Activated CD4-positive, alpha-beta memory T cell treated with anti-CD3 and anti-CD28 coated beads, Interleukin-2, amount 10 ng/mL, durations not matched to agents 7 days and 5 days (primary cell): ENCODE measurements at places on chromosomes 5 and 9.

GRCh38 chr9:8315211-8315610 is 515.6 kb upstream of the DMAC1 start:
- DNase-seq = no peak

DNA sequence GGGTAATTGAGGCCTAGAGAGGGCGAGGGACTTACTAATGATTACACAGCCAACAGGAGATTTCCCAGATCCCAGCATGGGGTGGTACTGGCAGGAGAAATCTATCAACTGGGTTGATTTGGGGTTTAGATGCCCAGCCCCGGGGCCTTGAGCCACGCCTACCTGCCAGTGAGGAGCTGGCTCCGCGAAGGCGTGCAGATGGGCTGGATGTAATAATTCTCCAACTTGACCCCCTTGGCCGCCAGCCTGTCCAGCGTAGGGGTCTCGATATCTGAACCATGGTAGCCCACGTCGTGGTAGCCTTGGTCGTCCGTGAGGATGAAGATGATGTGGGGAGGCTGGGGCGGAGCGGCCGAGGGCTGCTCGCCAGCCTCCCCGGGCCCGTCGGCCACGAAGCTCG is 804 bp downstream of the ARSI start:
- no peak for DNase-seq

DNA sequence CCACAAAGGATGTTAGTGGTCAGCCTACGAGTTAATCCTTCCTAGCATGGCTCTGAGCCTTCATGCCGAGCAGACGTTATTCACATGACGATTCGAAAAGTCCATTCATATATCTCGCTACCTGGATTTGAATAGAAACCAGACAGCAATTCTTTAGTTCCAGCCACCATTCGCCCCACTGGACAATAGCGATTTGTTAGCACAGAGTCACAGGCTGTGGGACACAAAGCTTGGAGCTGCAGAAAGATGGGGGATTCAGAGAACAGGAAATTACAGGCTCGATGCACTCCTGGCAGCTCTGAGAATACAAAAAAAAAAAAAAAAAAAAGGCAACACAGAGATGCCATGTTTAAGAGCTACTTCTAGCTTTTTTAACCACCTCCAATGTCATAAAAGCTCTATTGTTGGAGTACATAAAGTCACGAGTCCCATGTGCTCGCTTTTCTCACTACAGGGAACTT is 110.7 kb downstream of the NR6A1 start:
- no peak for DNase-seq

GRCh38 chr9:29211580-29212396 is 1638.5 kb upstream of the C9orf72 start:
- no peak for DNase-seq

DNA sequence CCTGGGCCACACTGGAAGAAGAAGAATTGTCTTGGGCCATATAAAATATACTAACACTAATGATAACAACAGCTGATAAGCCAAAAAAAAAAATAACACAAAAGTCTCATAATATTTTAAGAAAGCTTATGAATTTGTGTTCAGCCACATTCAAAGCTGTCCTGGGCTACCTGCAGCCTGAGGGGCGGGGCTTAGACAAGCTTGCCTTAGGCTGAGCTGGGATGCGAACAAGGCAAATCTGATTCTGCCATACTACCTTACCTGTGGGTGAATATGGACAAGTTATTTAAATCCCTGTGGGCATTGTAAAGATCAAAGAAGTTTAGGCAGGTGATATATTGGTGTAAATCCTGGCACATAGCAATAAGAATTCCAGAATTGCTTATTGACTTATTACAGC is 212.3 kb upstream of the ATP10B start:
- DNase-seq = no peak

- DNase-seq = no peak
These were observed 173.0 kb downstream of the SEMA6A start for GRCh38 chr5:116401576-116401975.

GRCh38 chr5:84715091-84715490 is 330.4 kb upstream of the EDIL3 start:
- DNase-seq = no peak

DNA sequence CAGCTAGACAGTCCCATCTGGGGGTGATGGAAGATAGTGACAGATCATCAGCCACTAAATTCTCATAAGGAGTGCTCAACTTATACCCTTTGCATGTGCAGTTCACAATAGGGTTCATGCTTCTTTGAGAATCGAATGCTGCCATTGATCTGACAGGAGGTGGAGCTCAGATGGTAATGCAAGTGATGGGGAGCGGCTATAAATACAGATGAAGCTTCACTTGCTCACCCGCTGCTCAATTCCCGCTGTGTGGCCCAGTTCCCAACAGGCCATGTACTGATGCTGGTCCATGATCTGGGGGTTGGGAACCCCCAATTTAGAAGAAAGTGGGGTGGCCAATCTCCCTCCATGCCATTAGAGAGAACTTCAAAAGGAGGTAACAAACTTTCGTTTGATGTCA is 44.9 kb upstream of the ZNF462 start:
- DNase-seq = no peak

- no peak for DNase-seq
These were observed 43.2 kb upstream of the NKX2-5 start for GRCh38 chr5:173278172-173278571.

- no peak for DNase-seq
These were observed 1.6 kb upstream of the DNAH5 start for GRCh38 chr5:13946111-13946510.

DNA sequence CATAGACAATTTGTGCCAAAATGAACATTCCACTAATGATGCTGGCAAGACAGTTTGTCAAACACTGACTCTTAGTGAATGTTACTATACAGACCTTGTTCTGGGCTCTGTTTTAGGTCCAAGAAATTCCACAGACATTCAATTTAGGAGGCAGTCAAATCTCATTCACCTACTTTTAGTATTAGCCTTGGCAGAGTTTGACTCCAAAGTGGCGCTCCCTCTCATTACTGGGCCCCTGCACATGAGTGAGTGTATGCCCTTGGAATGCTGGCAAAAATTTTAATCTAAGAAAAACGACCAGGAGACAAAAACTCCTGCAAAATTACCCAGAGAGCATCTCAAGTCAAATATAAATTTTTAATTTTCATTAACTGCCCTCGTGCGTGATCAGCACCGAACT is 94.9 kb upstream of the SLC27A6 start:
- no peak for DNase-seq

DNA sequence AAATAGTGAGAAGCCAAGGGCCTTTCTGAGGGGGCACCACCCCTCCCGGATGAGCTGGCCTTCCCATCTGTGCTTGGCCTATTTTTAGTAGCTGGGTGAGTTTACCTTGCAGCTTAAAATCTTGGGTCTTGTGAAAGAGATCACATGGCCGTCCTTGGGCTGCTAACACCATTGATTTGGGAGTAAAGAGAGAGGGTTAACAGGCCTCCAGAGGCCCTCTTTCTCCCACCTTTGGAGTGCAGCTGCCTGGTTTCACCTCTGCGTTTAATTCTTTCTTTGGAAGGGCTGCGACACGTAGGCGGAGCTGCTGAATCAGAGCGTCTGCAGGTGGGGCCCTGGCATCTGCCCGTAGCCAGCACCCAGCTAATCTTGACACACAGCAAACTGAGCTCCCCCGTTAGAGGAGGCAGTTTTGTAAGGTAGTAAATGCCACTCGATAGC is 12.8 kb downstream of the OLFM1 start:
- no peak for DNase-seq

- DNase-seq = no peak
These were observed 73.8 kb downstream of the TRIO start for GRCh38 chr5:14216902-14217301.

- DNase-seq = no peak
These were observed 197.7 kb downstream of the PRELID2 start for GRCh38 chr5:145637396-145637795.
